ENCODE measurements at places on chromosomes 2 and 18.

- DNase-seq: peak; percentile 13
Measured at GRCh38 chr2:202060218-202060617, 12.8 kb upstream of the KIAA2012 start.

GRCh38 chr18:24674200-24674599, 213.8 kb downstream of the HRH4 start:
- no peak for DNase-seq

DNA sequence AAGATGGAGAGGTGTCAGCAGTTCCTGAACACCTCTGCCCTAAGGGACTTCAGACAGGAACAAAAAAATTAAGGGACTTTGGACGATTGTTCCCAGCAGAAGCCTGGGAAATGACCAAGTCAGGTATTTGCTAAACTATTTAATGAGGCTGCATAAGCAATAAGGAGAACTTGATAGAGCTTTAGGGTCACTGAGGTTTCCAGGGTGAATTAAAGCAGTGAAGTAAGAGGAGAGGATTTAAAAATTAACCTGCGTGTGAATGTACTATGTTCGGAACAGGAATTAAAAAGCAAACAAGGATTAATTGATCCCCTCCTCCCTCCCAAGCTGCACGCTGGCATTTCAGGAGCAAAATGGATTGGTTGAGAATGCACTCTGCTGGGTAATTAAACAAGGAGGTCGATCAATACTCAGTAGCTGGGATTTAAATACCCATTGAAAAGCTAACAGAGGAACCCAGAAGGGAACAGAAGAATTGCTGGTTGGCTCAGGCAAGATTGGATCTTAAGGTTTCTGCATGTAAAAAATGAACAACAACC, 157.2 kb downstream of the RNF152 start:
- no peak for DNase-seq

- DNase-seq: no peak
Measured at GRCh38 chr2:240812301-240812680, 7.7 kb downstream of the KIF1A start.

- no peak for DNase-seq
Measured at GRCh38 chr2:201465524-201465971, 14.0 kb downstream of the STRADB start.

DNA sequence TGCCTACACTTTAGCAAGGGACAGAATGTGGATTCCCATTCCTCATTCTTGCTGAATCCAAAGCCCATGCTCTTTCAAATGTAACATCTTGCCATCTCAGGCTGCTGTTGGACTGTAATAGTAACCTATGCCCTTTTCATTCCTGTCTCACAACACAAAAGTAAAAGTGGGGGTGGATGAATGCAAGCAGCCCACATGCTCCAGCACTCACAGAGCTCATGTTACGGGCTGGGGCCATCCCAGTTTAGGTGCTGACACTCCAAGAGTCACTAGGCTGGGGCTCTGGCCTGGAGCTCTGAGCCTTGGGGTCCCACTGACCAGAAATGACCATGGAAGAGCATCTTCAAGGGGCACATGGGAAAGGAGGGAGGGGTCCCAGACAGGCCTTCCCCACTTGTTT, 47.6 kb downstream of the CCBE1 start:
- DNase-seq: no peak

- DNase-seq: no peak
Measured at GRCh38 chr2:175552902-175553301, 371.4 kb upstream of the ATP5MC3 start.

DNA sequence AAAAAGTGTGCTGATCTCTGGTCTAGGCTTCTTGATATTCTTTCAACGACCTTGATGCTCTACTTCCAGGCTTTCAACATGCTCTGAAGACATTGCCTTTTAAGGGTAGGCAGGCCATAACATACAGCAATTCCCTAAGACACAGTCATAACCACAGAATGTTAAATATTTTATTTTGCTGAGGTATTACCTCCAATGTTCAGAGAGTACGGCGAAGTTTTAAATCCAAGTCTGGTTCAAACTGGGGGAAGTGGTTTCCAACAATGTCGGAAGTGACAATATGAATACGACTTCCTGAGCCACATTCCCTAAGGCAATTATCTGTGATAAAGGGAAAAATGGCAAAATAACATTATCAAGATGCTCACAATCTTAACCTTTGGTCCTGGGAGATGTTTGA, 1077.9 kb upstream of the PIK3C3 start:
- DNase-seq: no peak

DNA sequence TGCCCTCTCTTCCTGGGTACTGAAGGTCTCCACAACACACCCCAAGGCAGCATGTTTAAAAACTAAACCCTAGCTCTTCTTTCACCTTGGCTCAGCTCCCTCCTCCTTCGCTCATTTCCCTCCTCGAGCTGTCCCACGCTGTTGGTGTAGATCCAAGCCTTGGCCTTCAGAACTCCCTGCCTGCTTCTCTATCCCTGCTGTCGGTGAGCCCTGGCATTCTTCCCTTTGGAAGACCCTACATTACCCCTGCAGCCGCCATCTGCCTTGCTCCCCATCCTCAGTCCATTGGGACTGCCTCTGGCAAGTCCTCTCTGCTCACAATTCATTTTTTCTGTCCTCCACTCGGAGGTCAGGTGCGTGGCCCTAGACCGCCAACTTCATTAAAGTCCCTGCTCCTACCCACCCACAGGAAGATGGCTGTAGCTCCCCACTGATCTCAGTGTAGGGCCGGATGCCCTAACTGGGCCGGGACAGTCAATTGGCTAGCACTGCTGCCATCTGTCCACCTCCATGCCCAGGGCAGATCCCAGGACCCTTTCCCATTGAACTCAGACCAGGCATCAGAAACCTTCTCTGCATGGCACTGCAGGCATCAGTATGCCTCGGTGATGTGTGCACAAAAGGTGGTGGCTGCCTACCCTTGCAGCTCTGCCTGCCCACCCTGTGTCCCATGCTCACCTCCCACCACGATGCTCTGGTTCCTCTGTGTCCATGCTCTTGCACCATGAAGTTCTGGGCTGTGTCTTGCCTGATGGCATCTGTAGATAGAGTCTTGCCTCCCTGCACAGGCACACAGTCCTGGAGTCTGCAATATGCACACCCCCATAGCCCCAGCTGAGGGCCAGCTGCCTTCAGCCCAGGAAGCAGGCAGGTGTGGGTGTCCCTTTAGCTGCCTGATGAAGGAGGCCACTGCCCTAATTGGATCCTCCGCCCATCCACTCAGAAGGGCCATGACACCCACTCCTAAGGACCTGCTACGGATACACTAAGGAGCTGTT, 5.7 kb downstream of the AMER3 start:
- DNase-seq: no peak

- DNase-seq: peak; percentile 72
Measured at GRCh38 chr2:30450025-30450424, 3.0 kb downstream of the LCLAT1 start.

DNA sequence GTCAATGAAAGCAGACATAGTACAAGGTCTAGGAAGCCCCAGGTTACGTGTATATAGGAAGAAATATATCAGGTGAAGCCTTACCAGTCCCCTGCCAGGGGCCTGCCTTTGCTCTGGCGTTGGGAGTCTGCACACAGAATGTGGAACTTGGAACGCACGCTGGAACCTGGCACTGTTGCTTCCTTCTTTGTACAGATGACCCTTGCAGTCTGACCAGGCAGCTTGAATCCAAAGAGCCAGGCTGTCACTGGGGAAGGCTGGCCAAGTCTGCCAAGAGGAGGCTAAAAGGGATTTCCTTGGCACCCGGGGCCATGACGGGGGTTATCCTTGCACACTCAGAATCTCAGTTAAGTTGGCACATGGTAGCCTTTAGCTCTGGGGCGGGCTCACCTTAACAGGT, 39.5 kb downstream of the TMEM247 start:
- DNase-seq: no peak

DNA sequence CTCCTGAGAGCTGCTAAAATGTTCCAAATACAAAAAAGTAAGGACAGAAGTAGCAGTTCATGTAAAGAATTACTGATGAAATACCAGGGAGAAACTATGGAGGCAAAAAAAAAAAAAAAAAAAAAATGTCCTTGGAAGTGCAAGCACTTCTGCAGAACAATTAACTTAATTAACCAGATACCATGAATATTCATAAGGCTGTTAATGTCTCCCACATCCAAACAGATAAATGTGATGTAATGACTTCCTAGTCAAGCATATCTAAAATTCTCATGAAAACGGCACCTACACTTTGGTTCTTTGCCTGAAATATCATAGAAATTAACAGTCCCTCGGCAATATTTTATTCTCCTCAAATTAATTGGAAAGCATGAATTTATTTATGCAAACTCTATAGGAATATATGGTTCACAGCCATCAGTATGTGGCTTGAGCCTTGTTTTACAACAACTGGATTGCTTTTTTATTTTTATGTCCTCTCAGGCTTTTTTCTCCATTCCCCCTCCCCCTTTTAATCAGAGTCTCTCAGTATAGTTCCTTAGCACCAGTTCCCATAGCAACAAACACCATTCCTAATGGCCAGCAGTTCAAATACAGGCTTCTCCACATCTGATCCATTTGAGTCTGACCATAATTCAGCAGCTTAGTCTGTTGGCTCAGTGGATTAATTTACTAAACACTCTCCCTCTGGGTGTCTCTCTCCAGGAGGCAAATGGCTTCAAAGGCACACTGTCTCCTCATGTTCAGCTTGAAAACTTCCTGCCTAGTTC, 97.1 kb downstream of the ITGA4 start:
- no peak for DNase-seq
